Panc1 (cell line): ENCODE measurements at places on chromosomes 16 and 17.

GRCh38 chr17:51630101-51630671 lies 369.8 kb downstream of the UTP18 start:
- no peak for DNase-seq

GRCh38 chr17:8912084-8912981 lies 44.9 kb upstream of the PIK3R6 start:
- DNase-seq = no peak

DNA sequence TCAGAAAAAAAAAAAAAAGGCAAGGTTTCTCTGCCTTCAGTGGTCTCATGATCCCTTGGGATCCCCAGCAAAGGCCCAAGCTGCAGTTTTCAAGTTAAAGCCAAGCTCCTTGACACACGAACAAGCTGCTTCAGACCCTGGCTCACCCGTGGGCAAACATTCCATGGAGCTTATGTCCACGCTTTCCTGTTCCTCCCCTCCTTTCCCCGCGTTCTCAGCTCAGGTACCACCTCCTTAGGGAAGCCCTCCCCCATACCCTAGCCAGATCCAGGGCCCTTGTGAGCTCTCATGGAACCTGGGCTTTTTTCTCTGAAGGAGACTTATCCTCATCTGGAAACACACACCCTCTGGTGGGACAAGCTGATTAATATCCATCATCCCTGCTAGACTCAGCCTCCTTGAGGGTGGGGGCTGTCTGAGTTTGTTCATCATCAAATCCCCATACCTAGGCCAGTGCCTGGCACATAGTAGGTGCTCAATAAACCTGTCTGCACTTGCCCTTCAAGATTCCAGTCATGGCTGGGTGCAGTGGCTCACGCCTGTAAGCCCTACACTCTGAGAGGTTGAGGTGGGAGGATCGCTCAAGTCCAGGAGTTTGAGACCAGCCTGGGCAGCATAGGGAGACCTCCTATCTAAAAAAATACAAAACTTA lies 54.7 kb downstream of the COTL1 start:
- no peak for DNase-seq

- no peak for DNase-seq
Measured at GRCh38 chr17:66414561-66415175, 112.3 kb downstream of the PRKCA start.

DNA sequence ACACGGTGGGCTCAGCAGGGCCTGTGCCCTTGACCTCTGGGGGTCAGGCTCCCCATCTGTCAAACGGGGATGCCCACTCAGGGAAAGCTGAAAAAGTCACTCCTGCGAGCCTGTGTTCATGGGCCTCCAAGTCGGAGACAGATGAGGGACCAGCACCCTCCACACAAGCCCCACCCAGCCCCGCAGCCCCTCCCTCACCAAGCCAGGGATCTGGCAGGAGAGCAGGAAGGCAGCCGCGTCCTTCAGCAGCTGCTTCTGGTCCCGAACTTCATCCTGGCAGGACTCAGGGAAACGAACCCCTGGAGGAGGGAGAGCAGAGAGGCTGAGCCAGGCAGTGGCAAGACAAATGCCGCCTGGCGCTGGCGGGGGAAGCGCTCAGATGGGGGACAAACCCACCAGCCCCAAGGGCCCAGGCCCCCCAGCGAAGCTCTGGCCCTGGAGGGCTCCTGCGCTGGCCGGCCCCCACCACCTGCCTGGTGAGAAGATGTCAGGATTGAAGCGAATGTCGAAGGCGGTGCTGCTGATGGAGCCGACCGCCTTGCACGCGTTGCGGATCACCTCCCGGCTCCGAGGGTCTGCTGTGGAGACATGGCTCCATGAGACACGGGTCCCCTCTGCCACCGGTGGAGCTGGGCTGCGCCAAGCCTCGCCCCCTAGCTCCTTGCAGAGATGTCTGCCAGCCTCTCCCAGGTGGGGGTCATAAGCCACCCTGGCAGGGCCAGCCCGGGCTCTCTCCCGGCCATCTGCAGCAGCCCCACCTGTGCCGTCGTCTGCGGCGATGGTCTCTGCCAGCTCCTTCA lies 15.4 kb downstream of the CLUH start:
- no peak for DNase-seq

GRCh38 chr16:68909099-68909733 lies 65.9 kb downstream of the TANGO6 start:
- DNase-seq = no peak

GRCh38 chr16:75114946-75115825 lies 1.4 kb downstream of the LDHD start:
- no peak for DNase-seq

DNA sequence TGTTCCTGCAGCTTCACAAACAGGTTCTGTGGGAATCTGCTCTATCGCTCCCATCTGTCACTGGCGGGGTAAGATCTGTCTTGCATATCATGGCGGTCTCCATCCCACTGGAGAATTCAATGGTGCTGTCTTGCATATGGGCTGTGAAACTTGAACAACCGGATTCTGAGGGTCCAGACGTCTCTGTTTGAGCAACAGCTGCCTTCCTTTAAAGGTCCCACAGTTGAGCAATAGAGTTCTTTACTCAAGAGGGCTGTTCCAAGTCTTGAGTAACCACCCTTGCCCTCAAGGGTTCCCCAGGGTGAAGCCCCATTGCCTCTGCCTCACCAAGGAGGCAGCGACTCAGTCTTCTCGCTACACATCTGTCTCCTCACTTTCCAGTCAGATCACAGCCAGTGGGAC lies 50.8 kb downstream of the ZFHX3 start:
- DNase-seq = no peak

DNA sequence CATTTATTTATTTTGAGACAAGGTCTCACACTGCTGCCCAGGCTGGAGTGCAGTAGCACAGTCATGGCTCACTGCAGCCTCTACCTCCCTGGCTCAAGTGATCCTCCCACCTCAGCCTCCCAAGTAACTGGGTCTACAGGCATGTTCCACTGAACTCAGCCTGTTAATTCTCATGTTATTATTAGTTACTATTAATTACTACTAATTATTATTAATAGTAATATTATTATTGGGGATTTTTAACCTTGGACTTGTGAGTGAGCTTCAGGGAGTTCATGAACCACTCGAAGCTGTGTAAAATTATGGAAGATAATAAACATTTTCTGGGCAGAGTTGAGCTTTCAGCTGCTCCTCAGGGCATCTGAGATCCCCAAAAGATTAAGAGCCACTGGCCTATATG lies 4.6 kb upstream of the STAC2 start:
- DNase-seq = no peak

DNA sequence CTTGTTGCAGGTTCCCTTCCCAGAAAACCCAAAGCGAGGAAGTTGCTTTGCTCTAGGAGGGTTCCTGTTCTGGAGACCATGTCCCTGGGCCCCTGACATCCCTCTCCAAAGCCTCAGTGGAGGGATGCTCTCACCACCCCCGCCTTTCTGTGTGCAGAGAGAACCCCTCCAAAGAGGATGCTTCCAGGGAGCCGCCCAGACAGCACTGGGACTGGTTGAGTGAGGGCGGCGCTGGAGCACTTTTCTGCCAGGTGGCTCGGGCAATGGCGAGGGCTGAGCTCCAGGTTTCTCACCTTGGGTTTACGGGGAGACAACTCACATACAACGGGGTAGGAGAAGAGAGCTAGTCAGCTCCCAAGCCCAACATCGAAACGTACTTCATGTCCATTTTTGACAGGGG lies 7.3 kb downstream of the EMC6 start:
- no peak for DNase-seq

GRCh38 chr17:67411397-67411796 lies 34.3 kb downstream of the PITPNC1 start:
- DNase-seq = no peak

GRCh38 chr17:57213180-57213825 lies 43.0 kb upstream of the MSI2 start:
- no peak for DNase-seq

DNA sequence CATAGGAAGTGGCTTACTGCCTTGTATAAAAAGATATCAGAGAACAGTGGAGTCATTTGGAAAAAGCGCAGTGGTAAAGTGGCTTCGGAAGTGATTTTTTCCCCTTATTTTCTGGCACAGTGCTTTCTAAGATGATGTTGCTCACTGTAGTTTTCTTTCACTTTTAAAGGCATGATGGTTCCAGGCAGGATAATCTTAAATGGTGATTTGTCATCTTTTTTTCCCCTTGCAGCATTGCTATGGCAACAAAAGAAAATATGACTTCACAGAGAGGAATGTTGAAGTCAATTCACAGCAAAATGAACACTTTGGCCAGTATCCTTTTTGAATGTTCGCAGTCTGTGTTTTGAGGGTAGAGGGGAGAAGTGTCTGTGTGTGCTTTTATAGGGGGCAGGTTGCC lies 42.5 kb downstream of the GOSR1 start:
- no peak for DNase-seq

DNA sequence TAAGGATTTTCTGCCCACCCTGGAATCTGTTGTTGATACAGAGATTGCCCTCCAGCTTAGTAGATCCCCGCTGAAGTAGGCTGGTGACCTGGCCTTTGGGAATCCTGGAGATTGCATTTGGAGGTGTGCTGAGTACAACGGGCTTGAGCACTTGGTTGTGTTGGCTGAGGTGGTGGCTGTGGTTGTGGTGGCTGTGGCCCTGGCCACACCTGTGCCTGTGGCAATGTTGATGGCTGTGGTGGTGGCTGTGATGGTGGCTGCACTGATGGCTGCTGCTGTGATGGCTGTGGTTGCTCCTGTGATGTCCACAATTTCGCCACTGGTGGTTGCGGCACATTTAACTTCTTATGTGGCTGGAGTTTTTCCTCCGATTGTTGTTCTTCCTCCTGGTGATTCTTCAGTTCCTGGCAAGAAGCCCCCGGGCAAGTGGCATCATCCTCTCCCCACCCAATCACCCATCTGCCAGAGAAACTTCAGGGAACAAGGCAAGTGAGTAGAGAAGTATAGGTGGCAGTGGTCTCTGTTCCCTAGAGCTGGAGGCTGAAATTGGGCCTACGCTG lies 4.2 kb downstream of the CCDC200 start:
- DNase-seq = no peak

DNA sequence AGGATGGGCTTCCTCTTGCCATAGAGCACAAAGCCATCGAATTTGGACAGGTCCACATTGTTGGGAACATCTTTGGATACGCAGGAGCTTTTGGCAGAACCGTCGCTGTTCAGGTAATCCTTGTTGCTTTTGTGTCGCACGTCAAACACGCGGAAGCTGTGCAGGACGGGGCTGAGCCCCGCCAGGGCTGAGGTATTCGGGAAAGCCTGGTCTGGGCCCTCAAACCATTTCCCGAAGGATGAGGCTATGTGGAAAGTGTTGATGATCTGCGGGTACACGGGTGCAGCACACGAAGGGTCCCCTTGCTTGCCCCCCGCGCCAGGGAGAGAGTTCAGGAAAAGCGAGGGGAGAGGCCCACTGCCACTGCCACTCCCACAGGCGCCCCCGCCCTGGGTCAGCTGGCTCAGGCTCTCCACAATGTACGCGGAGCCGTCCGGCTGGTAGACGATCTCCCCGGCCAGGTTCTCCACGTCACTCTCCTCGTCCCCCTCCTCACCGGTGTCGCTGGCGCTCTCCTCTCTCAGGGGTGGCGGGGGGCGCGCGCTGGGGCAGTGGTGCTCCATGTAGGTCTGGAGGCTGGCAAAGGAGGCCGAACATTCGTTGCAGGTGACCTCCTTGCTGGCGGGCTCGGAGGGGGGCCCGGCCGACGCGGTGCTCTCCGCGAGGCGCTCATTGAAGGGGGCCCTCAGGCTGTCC lies 88.5 kb downstream of the ZFHX3 start:
- no peak for DNase-seq

- no peak for DNase-seq
Measured at GRCh38 chr16:10980813-10981212, 36.4 kb downstream of the CLEC16A start.

- DNase-seq = no peak
Measured at GRCh38 chr17:72134608-72135394, 14.0 kb downstream of the SOX9 start.

DNA sequence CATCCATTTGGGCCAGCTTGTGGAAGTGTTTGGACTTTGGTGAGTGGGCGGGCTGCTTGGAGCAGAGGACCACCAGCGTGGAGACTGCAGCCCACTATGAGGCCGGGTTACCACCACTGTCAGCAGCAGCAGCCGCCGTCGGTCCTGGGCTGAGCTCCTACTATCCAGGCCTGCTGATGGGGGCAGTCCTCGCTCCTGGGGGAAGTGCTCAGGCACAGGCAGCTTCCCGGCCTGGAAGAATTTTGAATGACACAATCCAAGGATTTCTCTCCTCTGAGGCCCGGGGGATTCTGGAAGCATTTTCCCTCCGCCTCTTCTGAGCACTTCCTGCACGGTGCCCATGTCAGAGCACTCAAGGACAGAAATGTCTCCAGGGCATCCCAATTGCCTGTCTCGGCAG lies 5.3 kb upstream of the NOD2 start:
- no peak for DNase-seq

- DNase-seq = no peak
Measured at GRCh38 chr17:34254651-34255380, at the start of gene CCL2. CCL2 (plus strand) TSS chr17:34255285; CDS start chr17:34255350, 65 bp downstream.

DNA sequence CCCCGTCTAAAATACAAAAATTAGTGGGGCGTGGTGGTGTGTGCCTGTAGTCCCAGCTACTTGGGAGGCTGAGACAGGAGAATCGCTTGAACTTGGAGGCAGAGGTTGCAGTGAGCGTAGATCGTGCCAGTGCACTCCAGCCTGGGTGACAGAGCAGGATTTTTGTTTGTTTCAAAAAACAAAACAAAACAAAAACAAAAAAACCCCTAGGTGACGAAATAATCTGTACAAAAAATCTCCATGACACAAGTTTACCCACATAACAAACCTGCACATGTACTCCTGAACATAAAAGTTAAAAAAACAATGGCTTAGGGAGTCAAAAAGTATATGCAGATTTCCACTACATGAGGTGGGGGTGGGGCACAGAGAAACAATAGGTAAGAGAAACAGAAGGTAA lies 140.5 kb upstream of the ASIC2 start:
- DNase-seq = no peak

DNA sequence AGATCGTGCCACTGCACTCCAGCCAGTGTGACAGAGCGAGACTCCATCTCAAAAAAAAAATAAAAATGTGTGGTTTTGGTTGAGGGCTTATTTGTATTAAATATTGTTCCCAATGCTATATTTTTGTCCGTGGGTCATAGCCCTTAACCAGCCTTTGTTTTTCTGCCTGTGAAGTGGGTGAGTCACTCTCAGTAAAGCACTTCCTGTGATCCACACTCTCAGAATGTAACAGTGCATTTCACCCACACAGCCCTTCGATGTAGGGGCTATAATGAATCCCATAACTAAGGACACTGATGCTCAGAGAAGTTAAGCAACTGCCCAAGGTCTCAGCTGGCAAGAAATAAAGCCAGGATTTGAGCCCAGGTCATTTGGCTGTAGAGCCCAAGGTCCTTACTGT lies 34.7 kb upstream of the POLR3E start:
- DNase-seq = no peak
